Effector CD4-positive, alpha-beta T cell (primary cell): ENCODE measurements at places on chromosomes 16 and 17.

DNA sequence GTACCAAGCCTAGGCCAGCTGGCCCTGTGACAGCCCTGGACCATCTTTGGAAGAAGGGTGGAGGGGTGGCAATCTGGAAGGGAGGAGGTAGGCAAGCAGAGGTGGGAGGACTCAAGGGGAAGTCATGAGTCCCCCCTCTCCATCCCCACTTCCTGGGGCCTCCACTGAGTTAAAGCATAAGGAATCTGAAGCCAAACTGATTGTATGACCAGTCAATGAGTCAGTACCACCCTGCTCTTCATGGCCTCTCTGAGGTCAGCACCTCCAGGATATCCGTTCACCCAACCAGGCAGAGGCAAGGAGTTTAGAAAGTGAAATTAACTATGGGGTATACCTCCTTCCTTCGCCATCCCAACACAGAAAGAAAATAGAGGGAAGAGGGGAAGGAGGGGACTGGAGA is 272.7 kb downstream of the SOX9 start:
- DNase-seq: no peak

GRCh38 chr16:82016263-82016662 is 5.0 kb upstream of the SDR42E1 start:
- no peak for DNase-seq

DNA sequence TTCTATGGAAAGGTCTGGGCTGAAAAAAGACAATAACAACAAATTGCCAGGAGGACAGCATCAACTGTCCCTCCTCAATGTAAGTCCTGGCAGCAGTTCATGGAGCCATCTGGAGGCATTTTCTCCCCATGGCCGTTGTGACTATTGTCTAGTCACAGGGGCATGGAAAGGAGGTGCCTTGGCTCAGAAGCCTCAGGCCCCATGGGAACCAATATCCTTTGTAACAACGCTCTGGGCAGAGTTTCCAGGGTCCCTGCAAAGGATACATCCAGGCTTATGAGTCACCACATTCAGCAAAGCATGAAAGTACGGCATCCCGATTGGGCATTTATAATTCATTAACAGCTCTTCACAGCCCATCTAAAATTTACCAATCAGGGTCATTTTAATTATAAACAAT is 85.2 kb downstream of the GLG1 start:
- DNase-seq: no peak

GRCh38 chr16:19524356-19524615 is 544 bp downstream of the CCP110 start:
- DNase-seq: no peak

DNA sequence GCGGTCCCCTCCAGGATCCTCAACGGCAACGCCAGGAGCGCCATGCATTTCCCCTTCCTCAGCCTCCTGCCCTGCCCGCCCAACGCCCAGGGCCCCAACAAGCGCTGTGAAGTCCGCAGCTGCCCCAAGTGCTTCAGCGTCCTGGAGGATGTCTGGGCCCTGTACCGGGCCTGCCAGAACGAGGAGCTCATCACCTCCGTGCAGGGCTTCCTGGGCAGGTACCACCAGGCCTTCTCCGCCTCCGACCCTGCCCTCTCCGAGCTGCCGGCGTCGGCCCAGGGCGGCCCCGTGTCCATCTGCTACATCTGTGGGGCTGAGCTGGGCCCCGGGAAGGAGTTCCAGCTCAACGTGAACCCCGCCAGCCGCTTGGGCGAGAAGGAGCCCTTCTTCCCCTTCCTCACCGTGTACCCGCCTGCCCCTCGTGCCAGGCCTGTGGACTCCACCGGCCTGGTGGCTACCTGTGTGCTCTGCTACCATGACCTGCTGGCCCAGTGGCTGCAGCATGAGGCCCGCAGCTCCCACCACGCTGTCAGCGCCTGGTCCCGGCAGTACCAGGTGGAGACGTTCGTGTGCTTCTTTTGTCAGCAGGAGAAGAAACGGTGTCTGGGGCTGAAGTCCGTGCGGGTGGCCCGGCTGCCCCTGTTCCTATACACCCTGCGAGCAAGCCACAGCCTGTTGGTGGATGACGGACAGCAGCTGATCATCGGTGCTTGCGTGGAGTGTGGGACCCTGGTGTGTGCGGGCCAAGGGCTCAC is 58.9 kb upstream of the CIBAR2 start:
- DNase-seq: no peak

- no peak for DNase-seq
Observed at GRCh38 chr17:57870283-57870635, 20.4 kb upstream of the MRPS23 start.

DNA sequence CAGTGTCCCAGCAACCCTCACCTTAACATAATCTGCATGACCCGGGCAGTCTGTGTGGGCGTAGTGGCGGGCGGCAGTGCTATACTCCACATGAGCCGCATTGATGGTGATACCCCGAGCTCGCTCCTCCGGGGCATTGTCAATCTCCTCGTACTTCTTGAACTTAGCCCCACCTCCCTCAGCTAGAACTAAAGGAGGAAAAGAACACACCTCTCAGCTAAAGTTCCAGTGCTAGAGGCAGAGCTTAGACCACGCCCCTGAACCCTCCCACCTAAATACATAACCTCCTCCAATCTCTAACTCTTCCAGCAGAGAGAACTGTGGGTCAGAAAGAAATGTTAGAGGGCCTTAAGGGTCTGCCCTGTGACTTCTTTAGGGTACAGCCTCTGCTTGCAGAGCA is 855 bp downstream of the TUFM start:
- DNase-seq: no peak

DNA sequence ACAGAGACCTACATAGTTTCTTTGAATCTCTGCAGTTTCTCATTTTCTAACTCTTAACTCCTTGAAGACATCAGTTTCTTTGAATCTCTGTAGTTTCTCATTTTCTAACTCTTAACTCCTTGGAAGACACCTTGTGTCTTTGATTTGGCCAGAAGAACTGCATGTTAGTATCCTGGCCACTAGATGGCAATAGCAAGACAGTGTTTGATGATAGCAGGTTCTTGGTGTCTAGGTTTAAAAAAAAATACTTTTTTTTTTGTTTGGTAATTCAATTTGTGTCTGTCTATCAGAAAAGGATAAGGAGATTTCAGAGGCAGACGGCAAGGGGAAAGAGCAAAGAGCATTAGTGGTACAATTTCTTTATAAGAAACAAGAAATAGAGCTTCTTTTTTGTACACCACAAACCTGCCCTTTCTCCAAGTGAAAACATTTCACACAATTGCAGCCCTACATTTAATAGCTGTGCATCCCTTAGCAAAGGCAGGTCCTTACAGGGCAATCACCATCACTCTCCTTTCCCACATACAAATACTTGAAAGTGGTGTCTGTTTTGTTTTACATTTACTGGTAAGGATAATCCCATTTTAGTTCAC is 1324.9 kb upstream of the CDH8 start:
- DNase-seq: no peak

DNA sequence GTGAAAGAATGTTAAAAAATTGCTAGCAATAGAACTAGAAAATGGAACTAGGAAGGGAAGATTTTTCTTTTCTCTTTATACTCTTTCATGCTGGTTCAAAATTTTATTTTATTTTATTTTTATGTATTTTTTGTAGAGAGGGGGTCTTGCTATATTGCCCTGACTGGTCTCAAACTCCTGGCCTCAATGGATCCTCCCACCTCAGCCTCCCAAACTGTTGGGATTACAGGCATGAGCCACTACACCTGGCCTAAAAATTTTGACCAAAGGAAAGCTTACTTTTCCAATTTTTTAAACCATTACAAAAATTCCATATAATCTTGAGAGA is 10.0 kb upstream of the TERF2 start:
- DNase-seq: no peak
